Left ventricle myocardium superior (tissue), 1 donor: ENCODE measurements at places on chromosomes 3 and 15. TPM values are rescaled to one million over a fixed set of nuclear protein-coding genes. Genes with fewer than 3 reads are reported as not detected.
A peak's percentile ranks its signal among the peaks of the same experiment; 100 is the strongest.

Gene ATP10A
- total RNA-seq: 1.2 TPM

DNA sequence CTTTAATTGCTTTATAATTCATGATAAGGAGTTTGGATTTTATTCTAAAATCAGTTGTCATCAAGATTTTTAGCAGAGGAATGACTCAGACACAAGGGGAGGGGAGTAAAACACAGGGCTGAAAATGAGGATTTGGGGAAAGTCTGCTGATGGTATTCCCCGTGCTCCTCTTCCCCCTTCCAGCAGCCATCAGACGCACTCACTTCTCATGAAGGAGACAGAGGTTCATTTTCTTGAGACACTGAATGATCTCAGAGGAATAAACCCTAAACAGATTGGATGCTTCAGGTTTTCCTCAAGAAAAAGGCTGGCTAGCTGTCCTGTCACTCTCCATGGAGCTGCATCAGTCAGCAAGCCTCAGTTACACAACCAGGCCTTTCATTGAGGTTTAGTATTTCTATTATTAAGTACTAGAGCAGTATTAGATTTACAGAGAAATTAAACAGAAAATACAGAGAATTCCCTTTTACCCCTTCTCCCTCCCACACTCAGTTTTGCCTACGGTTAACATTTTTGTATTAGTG is 166.4 kb downstream of the C3orf70 start:
- no peak for DNase-seq

- no peak for DNase-seq
Observed at GRCh38 chr3:190432216-190432615, 17.5 kb downstream of the TMEM207 start.

DNA sequence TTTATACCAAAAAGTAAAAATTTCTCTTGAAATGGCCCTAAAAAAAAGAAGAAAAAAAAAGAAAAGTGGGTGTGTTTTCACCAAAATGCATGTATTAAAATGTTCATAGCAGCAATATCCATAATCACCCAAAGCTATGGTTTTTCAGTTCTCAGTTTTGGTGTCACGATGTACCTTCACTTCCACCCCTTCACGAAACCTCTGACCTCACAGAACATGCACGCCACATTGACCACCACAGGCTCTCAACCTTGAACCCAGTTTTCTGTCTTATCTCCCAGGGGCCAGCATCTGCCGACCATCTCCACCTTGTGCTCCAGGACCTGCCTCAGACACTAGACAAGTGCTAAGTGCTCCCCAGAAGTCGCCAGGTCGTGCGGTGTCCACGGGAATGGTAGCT is 30.4 kb downstream of the COLQ start:
- no peak for DNase-seq

Gene RPUSD2
- total RNA-seq: 11.4 TPM

Gene CHRNA3
- not detected for total RNA-seq

DNA sequence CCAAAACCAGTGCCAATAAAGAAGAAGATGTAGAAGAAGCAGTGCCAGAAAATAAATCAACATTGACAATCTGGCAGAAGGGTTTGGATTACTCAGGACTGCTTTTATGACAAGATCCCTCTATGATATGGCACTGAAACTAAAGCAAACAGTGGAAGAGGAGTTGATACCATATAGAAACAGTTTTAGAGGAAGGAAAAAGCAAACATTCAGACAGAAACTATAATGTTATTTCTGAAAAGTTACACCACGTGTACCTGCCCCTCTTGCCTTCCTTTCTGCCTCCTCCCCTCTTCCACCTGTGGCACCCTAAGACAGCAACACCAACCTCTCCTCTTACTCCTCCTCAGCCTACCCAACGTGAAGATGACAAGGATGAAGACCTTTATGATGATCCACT is 63.0 kb downstream of the SFMBT1 start:
- no peak for DNase-seq

Gene PP2D1
- not detected for total RNA-seq

Gene ADCY5
- 273 TPM for total RNA-seq

- DNase-seq: no peak
Observed at GRCh38 chr15:45664451-45664850, 29.6 kb downstream of the SQOR start.

- DNase-seq: no peak
Observed at GRCh38 chr15:68687136-68687735, 108.4 kb downstream of the CORO2B start.

- no peak for DNase-seq
Observed at GRCh38 chr15:48603922-48604321, 41.6 kb downstream of the FBN1 start.

Gene STT3B
- total RNA-seq: 97.7 TPM

Gene CD86
- 4.4 TPM for total RNA-seq

DNA sequence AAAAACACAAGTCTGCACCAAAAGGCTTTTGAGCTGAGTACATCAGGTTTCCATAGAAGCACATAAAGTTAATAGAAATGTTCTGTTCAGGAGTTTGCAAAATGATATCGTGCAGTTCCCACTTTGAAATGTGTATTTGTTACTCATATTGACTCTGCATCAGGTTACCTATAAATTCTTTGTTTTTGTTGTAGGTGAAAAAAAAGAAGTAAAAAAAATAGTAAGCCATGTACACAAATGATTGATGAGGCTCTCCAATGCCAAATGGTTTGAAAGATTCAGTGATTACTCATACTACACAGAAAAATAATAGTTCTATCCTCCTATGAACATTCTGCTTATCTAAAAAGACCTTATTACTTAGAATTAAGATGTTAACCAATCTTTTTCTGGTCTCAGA is 287.3 kb upstream of the MME start:
- no peak for DNase-seq

DNA sequence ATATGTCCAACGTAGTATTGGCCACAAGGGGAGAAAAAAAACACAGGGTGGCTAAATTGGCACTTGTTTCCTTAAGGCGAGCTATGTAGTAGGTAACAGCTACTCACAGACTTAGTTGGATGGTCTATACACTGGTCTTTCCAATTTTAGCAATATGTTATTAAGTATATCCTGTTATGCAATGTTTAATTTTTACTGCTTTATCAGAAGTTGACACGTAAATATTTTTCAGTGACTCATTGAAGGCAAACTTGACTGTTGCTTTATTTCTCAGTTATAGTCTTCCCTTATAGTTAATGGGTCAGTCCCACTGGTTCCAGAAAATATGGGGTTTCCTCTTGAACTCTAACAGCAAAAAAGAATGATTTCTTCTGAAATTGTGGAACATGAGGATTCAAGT is 46.5 kb downstream of the ADPGK start:
- no peak for DNase-seq

Gene TP63
- 0.20 TPM for total RNA-seq

DNA sequence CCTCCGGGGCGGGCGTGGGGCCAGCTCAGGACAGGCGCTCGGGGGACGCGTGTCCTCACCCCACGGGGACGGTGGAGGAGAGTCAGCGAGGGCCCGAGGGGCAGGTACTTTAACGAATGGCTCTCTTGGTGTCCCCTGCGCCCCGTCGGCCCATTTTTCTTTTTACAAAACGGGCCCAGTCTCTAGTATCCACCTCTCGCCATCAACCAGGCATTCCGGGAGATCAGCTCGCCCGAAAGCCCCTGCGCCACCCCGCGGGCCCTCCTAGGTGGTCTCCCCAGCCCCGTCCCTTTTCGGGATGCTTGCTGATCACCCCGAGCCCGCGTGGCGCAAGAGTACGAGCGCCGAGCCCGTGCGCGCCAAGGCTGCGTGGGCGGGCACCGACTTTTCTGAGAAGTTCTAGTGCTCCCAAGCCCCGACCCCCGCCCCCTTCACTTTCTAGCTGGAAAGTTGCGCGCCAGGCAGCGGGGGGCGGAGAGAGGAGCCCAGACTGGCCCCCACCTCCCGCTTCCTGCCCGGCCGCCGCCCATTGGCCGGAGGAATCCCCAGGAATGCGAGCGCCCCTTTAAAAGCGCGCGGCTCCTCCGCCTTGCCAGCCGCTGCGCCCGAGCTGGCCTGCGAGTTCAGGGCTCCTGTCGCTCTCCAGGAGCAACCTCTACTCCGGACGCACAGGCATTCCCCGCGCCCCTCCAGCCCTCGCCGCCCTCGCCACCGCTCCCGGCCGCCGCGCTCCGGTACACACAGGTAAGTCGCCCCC is at the start of gene THBS1:
Gene THBS1, plus strand, starts transcription at position 595 of the 757 bp plus-strand sequence. CDS start 779 bp downstream, outside the sequence.
- DNase-seq: peak; percentile 91

DNA sequence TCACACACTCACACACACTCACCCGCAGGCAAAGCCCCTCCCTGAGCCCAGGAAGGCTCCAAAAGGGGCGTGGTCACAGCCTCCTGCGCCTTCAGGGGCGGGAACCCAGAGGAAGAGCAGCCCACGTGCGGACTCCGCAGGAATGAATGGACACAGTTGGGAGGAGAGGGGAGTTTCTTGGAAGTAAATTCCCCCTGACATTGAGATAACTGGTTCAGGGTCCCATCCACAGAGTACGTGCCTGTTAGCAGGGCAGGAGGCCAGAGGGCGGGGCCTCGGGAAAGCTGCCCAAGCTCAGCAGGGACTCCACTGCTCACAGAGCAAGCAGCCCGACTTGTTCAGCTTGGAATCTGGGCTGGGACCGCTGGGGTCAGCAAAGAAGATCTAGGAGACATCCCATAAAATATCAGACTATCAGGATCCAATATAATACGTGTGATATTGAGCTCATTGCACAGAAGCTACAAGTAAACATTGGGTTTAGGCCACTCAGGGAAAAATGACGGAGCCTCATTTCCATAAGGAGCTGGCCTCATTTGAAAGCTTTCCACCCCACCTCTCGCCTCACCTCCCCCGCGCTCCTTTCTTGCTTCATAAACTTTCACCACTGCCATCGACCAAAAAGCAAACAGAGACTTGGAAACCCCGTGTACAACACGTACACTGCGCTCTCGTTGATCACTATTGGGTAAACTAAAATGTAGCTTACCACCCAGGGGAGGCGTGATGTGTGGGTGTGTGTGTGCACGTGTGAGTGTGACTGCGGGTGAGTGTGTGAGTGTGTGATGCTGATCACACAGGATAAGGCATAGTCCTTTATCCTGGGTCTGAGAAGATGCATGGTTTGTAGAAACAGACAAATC is 36.0 kb downstream of the TM2D3 start:
- peak; percentile 88 for DNase-seq

DNA sequence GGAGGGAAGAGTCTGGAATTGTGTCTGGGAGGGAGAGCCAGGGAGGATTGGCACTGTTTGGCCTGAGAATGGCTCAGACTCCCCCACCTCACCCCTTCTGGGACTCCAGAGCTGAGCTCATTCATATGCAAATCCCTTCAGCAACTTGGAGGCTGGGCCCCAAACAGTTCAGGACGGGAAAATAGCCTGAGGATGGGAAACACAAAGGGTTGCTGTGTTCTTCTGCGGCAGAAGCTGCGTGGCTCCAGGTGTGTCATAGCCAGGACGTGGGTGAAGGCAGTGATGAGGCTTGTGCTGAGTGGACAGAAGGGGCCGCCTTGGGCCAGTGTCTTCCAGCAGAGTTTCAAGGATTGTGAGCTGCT is 16.6 kb downstream of the MASP1 start:
- no peak for DNase-seq

Gene SPINK8
- not detected for total RNA-seq

Gene CLDN1
- 1.4 TPM for total RNA-seq

- DNase-seq: no peak
Observed at GRCh38 chr3:58627941-58628340, 38.6 kb downstream of the FAM3D start.

- no peak for DNase-seq
Observed at GRCh38 chr15:90190606-90191343, 10.4 kb upstream of the SEMA4B start.

GRCh38 chr15:79811406-79812405 is 85.1 kb downstream of the MTHFS start:
- peak; percentile 84 for DNase-seq

DNA sequence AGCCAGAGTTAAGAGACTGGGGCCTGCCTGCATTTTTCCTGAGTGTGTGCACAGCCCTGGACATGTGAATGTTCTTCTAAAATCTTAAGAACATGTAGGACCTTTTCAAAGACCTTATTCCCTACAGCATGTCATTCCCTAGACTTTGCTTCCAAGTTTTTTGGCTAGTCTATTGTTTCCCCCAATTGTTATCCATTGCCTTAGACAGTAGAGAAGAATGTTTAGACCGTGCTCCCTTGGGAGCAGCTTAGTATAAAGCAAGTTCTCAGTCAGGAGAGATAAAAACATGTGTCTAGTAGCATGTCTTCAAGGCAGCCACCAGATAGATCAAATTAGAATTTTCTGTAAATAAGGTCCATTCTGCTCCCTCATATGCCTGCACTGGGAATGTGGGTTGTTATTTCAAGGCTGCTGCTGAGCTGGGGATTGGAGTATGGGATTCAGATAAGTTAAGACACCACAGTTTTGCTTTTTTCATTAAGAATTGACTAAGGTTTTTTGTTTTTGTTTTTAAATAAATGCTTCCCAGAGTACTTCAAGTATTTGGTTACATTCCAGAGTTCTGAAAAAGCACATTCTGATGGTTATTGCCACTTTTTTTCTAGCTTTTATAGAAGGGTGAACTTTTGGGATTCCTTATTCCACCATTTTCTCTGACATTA is 246.7 kb downstream of the RORA start:
- DNase-seq: no peak

GRCh38 chr3:126134219-126134975 is 46.0 kb downstream of the ALDH1L1 start:
- DNase-seq: peak; percentile 71

Gene COL6A5
- total RNA-seq: not detected

GRCh38 chr3:77247061-77247460 is 207.2 kb downstream of the ROBO2 start:
- DNase-seq: no peak

GRCh38 chr3:140341203-140341602 is 336.7 kb upstream of the TRIM42 start:
- no peak for DNase-seq
